ENCODE measurements at places on chromosomes 3 and 15. TPM values are rescaled to one million over a fixed set of nuclear protein-coding genes. Genes with fewer than 3 reads are reported as not detected.

DNA sequence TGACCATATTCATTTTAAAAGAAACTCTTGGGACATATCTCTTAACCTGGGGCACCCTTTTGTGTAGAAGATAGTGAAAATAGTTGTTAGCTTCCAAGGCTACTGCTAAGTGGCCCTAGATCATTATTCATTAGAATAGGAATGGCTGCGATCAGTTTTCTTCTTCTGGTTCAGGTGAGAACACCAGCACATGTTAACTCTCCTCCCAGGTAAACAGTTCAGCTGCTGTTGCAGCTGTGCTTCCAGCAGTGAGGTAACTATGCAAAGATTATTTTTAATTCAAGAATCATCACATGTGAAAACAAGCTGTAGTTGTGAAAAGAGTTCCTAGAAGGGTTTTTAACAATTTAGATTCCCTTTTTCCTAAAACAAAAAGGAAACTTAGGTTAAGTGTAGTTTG, 43.3 kb downstream of the ZPLD1 start:
- DNase-seq: no peak

DNA sequence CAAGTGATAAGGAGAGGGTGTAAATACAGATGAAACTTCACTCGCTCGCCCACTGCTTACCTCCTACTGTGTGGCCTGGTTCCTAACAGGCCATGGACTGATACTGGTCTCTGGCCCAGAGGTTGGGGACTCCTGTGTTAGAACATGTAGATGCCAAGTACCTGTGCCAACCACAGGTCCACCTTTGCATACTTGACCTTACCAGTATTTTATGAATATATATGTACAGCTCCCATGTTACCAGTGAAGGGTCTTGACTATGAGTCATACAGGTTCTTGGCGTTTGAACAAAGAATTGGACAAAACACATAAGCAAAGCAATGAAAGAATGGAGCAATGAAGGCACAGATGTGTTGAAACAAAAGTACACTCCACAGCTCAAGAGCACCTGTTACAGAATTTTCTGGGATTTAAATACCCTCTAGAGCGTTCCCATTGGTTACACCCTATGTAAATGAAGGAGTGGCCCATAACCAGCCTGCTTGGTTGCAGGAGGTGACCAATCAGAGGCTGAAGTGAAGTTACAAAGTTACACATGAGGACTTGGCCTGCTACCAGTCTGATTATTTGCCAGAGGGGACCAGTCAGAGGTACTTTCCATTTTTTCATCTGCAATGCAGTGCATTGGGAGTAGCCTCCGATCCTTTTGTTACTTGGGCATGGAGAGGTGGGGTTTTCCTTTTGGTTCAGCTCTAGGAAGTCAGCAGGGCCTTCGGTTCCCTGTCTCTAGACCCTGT, 1.7 kb upstream of the GFM1 start:
- no peak for DNase-seq

DNA sequence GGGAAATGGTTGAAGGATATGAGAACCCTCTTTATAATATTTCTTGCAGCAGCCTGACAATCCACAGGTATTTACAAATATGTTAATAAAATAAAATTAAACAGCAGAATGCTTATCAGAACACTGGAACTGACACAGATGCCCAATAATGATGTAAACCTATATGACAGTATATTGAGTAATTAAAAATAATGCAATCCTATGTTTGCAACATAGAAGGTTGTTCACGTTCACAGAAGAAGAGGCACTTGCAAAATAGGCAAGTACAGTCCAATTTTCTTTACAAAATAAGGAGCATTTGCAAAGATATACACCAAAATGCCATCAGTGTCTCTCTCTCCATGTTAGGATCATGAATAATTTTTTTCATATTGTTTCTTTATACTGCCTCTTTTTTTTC, 397.0 kb upstream of the WNT5A start:
- no peak for DNase-seq

- DNase-seq: no peak
Observed at GRCh38 chr3:121659586-121659985, 1.1 kb downstream of the HCLS1 start.

DNA sequence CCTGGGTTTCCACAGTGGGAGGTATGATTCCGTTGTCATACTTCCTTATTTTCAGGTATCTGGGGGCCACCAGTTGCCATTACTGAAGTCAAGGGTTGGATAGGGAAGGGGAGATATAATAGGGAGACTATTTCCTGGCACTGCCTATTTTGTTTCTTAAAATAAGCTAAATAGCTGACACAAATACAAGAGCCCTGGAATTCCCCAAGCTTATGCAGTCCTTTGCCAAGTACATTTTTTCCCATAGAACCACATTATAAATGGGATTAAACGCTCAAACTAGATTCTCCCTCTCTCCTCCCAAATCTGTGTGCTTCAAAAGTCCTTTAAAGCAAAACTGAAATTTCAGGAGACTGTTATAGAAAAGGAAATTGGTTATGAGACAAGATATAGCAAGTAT, 68.7 kb downstream of the AP4E1 start:
- DNase-seq: peak; percentile 54

Gene PARP15
- total RNA-seq: not detected

GRCh38 chr3:126051234-126051633, 32.7 kb downstream of the SLC41A3 start:
- no peak for DNase-seq

DNA sequence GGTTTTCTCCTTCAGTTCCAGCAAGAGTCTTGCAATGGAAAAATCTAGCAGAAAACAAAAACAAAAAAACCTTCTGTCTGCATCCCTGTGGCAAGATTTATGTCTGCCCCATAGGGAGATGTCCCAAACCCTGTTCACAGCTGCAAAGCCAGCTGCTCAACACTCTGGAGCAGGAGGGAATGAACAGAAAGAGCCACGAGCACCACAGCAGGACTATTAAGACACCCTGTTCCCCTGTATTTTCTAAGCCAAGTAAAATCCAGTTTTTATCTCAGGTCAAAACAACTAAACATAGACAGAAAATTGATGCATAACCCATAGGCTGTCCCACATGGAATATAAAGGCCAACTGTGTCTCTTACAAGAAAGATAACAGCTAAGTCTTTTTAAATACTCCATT, 357.9 kb downstream of the LSAMP start:
- no peak for DNase-seq
